Colonic mucosa (tissue), 4 donors: ENCODE measurements at places on chromosomes 4 and X.
A peak's percentile ranks its signal among the peaks of the same experiment; 100 is the strongest.

DNA sequence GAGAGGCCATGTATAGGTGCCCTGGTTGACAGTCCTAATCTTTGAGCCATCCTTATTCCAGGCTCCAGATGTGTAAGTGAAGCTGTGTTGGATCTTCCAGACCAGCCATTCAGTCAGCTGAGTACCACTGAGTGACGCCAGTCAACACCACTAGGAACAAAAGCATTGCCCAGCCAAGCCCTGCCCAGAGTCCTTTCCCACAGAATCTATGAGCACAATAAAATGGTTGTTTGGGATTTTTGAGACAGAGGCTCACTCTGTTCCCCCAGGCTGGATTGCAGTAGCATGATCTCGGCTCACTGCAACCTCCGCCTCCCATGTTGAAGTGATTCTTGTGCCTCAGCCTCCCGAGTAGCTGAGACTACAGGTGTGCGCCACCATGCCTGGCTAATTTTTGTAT, 262.5 kb downstream of the BCOR start:
- DNase-seq = no peak

DNA sequence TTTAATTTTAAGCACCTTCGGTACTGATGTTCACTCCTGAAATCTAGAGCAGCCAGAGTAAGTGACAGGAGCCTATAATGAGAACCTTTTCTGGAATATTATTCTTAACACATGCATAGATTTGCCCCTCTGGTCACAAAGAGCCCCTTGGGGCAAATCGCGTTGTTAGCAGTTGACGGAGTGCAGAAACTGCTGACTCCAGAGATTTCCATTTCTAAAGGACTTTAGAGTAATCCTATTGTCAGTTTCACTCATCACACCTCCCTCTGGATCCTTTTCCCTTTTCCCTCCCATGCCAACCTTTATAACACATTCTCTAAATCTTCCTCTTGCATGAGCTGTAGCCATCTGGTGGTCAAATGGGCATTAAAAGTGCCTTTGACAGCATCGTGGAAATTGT, 264.9 kb upstream of the PRPS2 start:
- DNase-seq = no peak

DNA sequence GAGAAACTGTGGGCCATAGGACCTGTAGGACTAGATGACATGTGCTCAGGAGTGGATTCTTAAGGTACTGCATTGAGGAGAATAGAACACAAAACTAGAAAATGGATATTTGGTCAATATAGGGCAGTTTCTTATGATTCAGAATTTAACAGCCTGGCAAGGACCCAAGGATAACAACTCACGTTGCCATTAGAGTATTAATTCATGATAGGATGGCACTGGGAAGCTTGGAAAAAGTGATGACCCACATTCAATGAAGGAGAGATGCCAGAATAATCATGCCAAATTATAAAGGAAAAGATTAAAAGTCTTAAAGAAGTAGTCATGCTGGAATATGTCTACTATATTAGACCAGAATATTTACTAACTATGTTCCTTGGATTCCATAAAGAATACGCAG, 594.5 kb downstream of the ANKRD50 start:
- no peak for DNase-seq

- DNase-seq = no peak
Observed at GRCh38 chr4:106062452-106062875, 167.2 kb downstream of the NPNT start.

GRCh38 chr4:125459531-125459930, 144.8 kb downstream of the FAT4 start:
- no peak for DNase-seq

DNA sequence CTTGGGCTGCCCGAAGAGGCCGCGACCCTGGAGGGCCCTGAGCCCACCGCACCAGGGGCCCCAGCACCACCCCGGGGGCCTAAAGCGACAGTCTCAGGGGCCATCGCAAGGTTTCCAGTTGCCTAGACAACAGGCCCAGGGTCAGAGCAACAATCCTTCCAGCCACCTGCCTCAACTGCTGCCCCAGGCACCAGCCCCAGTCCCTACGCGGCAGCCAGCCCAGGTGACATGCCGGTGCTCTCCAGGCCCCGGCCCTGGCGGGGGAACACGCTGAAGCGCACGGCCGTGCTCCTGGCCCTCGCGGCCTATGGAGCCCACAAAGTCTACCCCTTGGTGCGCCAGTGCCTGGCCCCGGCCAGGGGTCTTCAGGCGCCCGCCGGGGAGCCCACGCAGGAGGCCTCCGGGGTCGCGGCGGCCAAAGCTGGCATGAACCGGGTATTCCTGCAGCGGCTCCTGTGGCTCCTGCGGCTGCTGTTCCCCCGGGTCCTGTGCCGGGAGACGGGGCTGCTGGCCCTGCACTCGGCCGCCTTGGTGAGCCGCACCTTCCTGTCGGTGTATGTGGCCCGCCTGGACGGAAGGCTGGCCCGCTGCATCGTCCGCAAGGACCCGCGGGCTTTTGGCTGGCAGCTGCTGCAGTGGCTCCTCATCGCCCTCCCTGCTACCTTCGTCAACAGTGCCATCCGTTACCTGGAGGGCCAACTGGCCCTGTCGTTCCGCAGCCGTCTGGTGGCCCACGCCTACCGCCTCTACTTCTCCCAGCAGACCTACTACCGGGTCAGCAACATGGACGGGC, 579 bp downstream of the ABCD1 start:
- DNase-seq = no peak

DNA sequence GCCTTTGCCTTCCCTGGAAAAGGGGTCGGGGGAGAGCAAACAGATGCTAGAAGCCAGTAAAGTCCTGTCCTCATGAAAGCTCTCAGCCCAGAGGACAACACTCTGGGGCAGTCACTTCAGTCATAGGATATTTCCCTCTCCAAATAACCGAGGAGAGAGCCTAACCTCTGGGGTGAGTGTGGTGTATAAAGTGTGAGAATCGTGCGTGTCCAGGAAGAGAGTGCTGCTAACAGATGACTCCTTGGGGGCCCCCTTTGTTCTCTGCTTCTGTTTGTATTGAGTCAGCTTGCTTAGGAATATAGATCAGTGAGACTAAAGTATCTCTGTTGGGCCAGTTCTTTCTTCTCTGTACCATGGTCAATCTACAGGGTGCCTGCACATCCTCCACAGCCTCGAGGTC, 247.2 kb downstream of the PALLD start:
- DNase-seq = no peak

GRCh38 chr4:88549815-88550214, 26.2 kb upstream of the PYURF start:
- DNase-seq = no peak

DNA sequence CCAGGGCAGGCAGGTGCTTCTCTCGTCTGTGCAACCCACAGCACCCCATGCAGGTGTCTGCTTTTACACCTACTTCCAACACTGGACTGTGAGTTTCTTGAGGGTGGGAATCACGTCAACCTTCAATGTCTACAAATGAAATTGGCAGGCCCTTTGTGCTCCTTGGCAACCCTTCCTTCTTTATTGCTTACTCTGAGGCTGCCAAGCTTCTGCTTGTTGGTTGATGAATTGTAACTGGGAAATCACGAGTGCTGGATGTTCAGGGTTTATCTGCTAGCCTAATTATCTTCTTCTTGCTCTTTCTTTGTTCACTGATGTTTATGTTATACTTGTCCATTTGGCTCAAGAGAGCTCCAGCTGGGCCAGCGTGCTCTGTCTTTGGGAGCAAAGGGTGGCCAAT, 2.5 kb upstream of the DGAT2L6 start:
- DNase-seq = no peak

GRCh38 chrX:133287860-133288259, 69.7 kb upstream of the TFDP3 start:
- DNase-seq = no peak

DNA sequence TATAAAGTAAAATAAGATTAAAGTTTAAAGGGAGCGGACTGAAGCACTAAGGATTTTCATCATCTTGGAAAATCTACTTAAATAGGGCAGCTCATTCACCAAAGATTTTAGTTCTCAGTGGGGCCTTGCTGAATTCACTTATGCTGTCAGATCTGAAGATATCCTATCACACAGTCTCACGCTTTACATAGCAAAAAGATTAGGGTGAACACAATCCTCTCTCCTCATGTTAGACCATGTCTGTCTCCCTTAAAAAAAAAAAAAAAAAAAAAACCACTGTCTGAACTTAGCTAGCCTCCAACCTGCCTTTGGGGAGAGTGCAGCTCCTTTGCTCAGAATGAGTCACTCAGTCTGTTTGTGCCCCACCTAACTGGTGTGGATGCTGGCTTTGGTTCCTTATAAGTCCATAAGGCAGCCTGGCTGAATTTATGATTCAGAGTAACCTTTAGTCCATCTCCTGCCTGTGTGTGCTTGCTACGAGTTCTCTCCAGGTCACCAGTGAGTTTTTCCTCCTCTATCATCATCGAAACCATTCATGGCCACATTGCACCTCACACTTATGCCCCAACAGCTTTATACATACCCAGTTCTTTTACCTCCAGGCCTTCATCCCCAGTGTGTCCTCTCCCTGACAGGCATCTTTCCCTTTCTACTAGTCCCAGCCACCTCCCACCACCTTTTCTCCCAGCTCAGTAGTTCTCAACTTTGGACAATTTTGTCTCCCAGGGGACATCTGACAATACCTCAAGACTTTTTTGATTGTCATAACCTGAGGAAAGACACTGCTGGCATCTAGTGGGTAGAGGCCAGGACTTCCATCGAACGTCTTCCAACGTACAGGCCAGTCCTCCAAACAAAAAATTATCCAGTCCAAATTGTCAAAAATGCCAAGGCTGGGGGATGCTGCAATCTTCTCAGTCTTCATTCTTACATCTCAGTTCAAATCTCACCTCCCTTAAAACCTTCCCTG, 220.7 kb upstream of the EMCN start:
- DNase-seq = peak; percentile 38

GRCh38 chr4:89306486-89307177, 968 bp downstream of the GPRIN3 start:
- peak; percentile 62 for DNase-seq

DNA sequence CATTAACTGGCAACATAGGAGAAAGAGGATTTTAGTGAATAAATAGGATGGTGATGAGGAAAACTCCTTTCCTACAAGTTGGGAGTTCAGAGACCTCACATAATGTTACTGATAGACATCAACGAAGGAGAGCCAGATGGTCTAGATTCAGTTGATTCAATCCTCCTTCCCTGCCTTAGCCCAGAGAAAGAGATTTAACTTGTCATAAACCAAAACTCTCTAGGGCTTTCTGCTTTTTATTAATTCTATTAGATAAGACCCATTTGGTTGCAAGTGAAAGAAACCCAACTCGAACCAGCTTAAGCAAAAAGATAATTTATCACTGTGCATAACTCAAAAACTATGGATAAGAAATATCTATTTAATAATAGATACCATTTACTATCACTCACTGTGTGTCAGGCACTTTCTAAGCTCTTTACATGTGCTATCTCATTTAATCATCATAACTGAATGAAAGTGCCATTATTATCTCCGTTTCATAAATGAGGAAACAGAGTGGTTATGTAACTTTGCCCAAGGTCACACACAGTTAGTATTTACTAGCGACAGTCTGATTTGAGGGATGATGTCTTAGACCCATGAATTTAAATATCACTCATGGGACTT, 4.3 kb upstream of the UNC5C start:
- no peak for DNase-seq

- no peak for DNase-seq
Observed at GRCh38 chr4:172007889-172008288, 194.7 kb downstream of the GALNTL6 start.

DNA sequence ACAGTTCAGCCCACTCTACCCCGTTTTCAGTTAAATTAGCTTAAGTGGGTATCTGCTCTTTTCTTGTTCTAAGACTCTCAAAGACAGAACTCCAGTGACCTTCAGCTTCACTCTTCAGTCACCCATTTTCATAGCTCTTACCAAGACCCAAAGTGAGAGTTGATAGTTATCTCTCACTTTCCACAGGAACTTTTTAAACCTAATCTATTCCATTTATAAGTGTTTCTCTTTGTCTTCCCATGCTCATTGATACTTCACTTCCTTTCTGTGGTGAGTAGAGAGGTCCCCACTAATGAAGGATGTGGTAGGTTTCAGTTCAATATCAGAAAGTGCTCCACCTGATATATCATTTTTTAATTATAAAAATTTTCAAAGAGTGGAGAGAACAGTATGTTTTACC, 33.4 kb downstream of the COX18 start:
- DNase-seq = no peak

- no peak for DNase-seq
Observed at GRCh38 chrX:34585561-34585960, 71.5 kb downstream of the TMEM47 start.

DNA sequence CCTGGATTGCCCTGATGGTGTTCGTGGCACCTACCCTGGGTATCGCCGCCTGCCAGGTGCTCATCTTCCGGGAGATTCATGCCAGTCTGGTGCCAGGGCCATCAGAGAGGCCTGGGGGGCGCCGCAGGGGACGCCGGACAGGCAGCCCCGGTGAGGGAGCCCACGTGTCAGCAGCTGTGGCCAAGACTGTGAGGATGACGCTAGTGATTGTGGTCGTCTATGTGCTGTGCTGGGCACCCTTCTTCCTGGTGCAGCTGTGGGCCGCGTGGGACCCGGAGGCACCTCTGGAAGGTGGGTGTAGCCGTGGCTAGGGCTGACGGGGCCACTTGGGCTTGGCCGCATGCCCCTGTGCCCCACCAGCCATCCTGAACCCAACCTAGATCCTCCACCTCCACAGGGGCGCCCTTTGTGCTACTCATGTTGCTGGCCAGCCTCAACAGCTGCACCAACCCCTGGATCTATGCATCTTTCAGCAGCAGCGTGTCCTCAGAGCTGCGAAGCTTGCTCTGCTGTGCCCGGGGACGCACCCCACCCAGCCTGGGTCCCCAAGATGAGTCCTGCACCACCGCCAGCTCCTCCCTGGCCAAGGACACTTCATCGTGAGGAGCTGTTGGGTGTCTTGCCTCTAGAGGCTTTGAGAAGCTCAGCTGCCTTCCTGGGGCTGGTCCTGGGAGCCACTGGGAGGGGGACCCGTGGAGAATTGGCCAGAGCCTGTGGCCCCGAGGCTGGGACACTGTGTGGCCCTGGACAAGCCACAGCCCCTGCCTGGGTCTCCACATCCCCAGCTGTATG, 1.8 kb downstream of the AVPR2 start:
- no peak for DNase-seq

DNA sequence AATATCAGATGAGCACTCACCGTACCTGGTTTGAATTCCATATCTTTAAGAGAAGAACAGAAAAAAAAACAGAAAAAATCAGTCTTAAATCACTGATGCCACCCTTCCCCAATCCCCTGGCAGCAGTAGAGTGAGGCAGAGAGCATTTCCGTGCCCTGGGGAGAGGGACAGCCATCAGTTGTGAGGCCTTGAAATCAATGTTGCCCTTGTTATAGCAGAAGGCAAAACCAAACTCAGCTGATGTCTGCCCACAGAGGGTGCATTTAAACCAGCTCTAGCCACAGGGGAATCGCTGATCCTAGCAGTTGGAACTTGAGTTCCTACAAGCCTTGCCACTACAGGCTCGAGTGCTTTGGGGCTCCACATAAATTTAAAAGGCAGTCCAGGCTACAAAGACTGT, 338.5 kb upstream of the FMR1 start:
- DNase-seq = no peak

GRCh38 chrX:74104356-74105015, 199.5 kb upstream of the ZCCHC13 start:
- DNase-seq = no peak
